Sciatic nerve (tissue), 2 donors: ENCODE measurements at places on chromosomes 7 and 10.

- DNase-seq = no peak
Measured at GRCh38 chr10:60290558-60290957, 99.1 kb downstream of the ANK3 start.

DNA sequence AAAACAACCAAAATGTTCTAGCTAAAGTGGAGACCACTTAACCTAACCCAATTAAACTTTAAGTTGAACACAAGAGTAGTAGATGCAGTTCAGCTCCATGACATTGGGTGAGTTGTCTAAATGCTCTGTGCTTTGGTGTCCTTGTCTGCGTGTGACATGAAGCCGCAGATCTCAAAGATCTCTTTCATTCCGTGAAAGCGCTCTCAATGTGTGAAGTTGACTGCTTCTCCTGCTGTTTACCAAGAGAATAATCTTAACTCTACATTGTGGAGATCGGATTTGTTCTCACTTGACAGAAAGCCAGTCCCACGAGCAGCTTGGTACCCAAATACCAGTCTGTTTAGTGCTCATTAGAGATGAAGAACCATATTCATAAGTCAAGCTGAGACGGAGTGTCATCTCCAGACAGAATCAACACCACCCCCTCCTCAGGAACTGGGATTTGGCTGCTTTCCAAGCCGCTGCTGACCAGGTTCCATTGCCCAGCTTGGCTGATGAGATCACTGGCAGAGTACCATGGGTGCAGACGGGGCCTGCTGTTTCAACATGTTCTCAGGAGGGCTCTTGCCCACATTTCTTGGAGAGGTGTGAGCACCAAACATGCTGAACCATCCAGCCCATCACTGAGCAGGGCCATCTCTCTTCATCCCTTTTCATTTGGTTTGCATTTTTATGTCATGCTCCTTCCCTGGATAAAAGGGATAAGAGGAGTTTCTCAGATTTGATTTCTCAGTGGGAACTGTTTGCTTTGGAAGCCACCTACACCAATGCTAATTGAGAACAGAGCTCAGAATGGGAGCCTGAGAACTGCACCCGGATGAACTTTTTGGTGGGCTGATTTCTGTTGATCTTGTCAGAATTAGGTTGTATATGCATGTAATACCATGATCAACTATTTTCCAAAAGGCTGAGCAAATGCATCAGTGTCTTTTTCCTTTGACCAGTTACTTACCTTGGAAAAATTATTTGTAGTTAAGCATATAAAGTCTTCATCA lies 95.8 kb upstream of the AGBL3 start:
- peak; percentile 78 for DNase-seq

DNA sequence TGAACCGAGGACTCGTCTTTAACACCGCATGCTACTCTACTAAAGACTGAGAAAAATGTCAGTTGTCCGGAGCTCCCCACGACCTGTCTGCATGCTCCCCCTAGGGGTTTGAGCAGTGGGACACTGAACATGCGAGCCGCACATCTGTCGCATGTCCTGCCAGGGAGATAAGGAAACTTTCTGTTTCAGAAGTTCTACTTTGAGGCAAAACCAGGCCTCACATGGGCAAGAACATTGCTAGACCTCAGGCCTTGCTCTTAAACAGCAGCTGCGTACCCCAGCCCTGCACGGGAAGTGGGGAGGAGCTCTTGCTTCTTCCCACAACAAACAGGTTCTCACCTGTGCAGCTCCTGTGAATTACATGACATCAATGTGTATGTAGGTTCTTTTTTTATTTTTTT lies 30.3 kb upstream of the HERPUD2 start:
- DNase-seq = no peak

GRCh38 chr7:73856941-73857340 lies 4.0 kb upstream of the TMEM270 start:
- no peak for DNase-seq

DNA sequence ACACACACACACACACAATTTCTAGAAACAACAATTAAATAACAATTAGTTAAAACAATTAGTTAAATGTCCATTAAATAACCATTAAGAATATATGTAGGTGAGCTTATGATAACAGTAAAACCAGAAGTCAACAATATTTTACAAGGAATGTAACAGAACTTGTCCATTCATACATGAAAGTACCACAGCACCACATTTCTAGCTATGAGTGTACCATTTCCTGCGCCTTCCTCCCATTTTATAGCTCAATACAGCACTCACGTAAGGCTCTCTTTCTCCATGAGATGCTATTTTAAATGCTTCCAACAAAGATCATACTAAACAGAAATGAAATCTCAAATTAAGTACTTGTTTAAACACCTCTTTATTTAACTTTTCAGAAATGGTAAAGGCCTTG lies 367.3 kb upstream of the ZWINT start:
- no peak for DNase-seq

- no peak for DNase-seq
Measured at GRCh38 chr7:11026452-11027359, 53.0 kb downstream of the PHF14 start.

- DNase-seq = no peak
Measured at GRCh38 chr10:100934084-100934659, 21.4 kb downstream of the SLF2 start.

- no peak for DNase-seq
Measured at GRCh38 chr10:119468542-119469324, 73.8 kb downstream of the RGS10 start.

DNA sequence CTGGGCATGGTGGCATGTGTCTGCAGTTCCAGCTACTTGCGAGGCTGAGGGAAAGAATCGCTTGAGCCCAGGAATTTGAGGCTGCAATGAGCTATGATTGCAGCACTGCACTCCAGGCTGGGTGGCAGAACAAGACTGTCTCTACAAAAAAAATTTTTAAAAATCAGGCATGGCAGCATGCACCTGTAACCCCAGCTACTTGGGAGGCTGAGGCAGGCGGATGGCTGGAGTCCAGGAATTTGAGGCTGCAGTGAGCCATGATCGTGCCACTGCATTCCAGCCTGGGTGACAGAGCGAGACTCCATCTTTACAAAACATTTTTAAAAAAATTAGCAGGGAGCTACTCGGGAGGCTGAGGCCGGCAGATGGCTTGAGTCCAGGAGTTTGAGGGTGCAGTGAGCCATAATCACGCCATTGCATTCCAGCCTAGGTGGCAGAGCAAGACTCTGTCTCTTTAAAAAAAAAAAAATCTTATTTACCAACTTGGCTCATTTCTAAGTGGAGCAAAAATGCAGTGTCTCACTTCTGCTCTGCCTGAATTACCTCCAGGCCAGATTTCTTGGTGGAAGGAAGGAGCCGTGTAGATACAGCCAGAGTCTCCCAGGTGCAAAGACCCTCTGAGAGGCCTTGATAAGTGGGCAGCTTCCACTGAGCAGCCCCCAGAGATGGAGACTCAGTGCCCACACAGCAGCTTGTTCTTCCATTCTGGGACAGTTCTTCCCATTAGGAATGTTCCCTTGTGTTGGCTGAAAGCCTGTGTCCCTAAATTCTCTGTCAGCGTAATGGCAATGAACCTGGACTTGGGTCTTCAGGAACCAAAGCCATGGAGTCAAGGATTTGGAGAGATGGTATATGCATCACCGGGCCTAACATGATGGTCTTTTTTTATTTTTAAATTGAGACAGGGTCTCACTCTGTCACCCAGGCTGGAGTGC lies 30.0 kb downstream of the GTF2IRD1 start:
- DNase-seq = no peak

GRCh38 chr7:128302139-128302538 lies 41.6 kb downstream of the RBM28 start:
- no peak for DNase-seq

- no peak for DNase-seq
Measured at GRCh38 chr10:113965077-113965476, 78.6 kb upstream of the ADRB1 start.

DNA sequence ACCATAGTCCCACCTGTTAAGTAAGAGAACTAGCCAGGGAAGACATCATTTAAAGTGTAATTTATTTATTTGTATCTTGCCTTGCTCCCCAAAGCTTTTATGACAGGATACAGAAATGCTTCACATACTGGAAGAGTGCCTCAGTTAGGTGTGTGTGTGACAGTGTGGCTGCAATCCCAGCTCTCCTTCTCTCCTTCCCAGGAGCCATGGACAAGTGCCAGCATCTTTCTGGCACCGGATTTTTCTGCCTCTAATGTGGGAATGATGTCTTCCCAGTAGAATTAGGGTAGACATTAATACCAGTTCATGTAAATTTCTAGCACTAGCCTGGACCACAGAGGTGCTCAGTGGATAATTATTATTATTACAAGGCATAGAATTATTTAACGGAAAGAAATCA lies 30.3 kb upstream of the ATXN7L1 start:
- no peak for DNase-seq
